ENCODE measurements at places on chromosomes 12 and 14. TPM values are rescaled to one million over a fixed set of nuclear protein-coding genes. Genes with fewer than 3 reads are reported as not detected.

The RFX4 gene
- 0.09 TPM for total RNA-seq

The FOXM1 gene
- total RNA-seq = 6.5 TPM

The DHRS1 gene
- 6.9 TPM for total RNA-seq

The LRP1-AS gene
- total RNA-seq = 0.66 TPM

All from muscle of leg (tissue), 16 donors.